Prostate gland (tissue), 2 donors: ENCODE measurements at places on chromosomes 12 and 14. TPM values are rescaled to one million over a fixed set of nuclear protein-coding genes. Genes with fewer than 3 reads are reported as not detected.

Gene CRIP2
- total RNA-seq: 134 TPM

Gene MYO1H
- not detected for total RNA-seq

DNA sequence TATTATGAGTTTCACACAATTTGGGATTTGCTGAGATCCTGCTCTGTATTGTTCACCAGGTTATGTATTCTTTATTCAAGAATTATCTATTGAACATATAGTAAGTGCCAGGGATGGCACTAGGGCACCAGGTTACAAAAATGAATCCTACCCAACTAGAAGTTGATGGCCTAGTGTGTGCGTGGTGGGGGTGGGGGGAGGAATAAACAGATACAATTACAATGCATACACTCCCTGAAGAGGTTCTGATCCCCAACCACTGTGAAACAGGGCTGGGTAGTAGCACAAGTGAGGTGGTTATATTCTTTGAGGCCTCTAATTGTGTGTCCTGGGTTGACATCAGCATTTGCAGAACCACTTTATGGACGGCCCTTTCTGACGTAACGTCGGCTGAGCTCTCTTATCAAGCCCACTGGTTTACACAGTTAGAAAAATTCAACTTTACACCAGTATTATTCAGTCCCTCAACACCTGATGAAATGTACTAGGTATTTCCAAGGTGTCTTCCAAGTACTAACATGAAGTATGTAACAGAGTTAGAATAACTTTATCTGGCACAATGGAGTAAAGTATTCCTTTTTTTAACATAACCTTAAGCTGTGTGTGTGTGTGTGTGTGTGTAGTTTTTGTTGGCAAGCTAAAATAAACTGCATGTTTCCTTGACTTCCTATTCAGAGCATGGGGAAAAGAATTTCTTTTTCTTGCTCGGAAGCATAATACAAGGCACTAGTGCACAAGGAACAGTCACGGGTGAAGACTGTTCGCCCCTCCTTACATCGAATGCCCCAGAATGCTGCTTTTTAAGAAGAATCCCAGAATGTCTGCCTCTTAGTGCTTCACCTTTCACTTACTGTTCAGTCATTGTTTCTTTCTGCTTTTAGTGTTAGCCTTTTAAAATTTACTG lies 8.1 kb upstream of the GLRX5 start:
- no peak for DNase-seq

- DNase-seq: no peak
Observed at GRCh38 chr12:4445156-4446101, at the start of gene FGF6. Gene FGF6 (minus strand): TSS chr12:4445815. CDS start chr12:4445570, 245 bp downstream.

DNA sequence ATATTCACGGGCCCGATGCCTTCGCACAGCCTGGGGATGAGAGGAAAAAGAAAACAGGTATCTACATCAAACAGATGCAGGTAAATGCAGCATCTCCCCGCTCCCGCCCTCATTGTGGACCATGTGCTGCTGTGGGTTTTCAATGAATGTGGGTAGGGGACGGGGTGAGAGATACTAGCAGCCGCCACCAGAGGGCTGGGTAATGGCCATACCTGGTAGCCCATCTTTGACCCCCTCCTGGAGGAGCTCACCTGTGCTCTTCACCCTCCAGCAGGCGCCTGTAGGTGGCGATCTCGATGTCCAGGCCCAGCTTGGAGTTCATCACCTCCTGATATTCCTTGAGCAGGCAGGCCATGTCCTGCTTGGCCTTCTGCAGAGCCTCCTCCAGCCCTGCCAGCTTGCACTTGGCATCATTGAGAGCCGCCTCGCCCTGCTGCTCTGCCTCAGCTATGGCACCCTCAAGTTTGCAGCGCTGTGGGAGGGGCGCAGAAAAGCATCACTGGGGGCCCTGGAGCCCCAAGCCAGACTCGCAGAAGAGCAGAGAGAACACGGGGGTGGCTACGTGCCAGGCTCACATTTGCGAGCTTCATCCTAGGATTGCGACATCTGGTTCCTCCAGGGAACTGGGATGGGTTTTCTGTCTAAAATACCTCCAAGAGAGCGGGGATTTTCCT lies 10.2 kb downstream of the KRT82 start:
- DNase-seq: no peak

- DNase-seq: no peak
Observed at GRCh38 chr14:85293612-85294234, 236.2 kb upstream of the FLRT2 start.

- no peak for DNase-seq
Observed at GRCh38 chr12:114448618-114448933, 42.6 kb upstream of the TBX5 start.

DNA sequence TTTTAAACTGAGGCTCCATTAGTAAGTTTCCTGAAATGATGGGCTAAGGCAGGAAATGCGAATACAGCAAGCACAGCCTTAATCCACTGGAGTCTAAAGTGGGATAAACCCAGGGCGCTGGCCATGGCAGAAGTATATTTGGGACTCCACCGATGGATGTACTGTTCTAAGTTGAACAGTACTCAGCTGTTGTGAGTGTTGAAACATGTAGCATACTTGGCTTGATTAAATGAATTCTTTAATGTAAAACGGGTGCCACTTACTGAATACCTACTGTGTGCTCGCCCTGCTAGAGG lies 996 bp downstream of the SSPN start:
- no peak for DNase-seq

DNA sequence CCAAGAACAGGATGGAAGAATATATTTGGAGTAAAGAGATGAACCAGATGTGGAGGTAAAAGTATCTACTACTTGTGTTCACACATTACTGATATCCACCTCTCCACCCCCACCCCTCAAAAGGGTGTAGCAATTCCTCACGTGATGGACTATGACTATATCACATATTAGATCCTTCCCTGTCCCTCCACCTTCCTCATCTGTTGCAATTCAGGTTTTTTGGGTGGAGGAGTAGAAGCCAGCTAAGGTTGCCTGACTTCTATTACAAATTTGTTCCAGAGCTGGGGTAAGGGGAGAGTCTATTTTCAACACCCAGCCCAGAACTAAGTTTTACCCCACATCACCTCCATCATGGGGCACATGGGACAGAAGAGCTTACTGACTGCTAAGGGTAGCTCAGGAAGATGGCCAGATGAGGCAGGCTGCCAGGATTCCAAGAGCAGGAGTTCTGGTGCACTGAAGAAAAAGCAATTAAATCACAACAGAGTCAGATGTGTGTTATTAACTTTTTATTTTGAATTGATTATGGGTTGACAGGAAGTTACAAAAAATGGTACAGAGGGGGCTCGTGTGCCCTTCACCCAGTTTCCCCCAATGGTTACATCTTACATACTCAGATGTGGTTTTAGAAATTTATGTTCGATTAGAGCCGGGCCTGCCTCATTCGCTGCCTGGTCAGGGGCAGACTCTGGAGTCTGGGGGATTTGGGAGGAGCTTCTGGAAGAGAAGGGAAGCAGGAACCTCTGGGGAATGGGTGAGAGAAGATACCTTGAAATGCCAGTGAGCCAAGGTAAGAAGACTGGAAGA lies 2.1 kb downstream of the RNASE13 start:
- DNase-seq: no peak
